ENCODE measurements at places on chromosomes 2 and 18.

DNA sequence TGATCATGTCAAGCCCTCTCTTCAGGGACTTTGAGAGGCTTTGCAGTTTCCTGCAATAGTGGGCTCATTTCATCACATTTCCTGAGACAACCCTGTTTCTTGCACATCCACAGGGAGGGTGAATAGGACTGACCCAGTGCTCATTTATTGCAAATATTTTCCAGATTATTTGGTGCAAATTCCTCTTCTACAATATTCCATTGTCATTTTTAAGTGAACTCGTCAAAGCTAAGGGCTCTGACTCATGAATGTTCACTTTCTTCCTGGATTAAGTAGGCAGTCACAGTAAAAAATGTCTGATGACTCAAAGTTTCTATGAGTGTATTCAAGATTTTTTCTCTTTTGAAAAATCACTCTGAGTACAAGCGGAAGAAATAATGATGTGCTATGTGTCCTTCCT lies 225.5 kb upstream of the GALNT5 start:
- peak; percentile 69 for DNase-seq

DNA sequence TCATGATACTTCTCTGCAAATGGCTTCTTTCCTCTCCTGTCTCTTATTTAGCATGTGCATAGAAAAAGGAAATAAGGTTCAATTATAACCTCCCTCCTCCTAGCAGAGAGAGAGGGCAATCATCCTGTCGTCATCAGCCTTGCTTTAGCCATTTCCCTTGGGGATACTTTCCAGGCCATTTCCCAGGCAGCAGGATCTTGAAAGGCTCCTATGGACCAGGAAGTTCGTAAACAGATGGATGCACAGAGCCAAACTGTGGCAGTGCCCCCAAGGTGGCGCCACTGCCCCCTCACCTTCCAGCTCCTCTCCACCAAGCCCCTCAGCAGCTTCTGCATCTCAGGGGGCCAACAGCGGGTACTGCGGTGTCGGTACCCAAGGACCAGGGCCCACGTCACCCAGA lies 157.4 kb downstream of the DTNA start:
- no peak for DNase-seq

DNA sequence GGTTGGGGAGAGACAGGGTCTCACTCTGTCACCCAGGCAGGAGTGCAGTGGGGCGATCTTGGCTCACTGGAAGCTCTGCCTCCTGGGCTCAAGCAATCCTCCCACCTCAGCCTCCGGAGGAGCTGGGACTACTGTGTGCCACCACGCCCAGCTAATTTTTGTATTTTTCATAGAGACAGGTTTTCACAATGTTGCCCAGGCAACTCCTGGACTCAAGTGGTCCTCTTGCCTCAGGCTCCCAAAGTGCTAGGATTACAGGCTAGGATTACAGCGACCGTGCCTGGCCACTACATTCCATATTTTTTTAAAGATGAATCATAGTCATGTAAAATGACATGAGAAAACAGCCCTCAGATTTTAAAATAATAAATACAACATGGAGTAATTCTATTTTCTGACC lies 32.3 kb downstream of the CWC22 start:
- DNase-seq = peak; percentile 57

GRCh38 chr2:129711816-129712675 lies 267.4 kb upstream of the RAB6C start:
- no peak for DNase-seq

DNA sequence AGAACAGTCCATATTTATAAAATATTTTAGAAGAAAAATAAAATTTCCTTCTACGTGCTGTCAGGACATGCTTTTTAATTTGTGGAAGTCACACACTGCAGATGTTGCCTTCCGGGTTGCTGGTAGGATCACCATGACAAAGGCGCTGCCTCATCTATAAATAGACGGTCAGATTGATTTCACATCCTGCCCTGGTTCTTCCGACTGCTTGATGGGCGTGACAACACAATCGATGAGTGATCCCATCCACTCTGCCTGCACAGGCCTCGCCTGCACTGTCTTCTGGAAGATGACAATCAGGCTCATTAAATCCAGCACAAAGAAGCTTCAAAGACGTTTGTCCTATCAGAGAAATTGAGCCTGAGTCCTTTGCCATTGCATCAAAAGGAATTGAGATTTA lies 318.9 kb upstream of the TRIB2 start:
- DNase-seq = no peak

DNA sequence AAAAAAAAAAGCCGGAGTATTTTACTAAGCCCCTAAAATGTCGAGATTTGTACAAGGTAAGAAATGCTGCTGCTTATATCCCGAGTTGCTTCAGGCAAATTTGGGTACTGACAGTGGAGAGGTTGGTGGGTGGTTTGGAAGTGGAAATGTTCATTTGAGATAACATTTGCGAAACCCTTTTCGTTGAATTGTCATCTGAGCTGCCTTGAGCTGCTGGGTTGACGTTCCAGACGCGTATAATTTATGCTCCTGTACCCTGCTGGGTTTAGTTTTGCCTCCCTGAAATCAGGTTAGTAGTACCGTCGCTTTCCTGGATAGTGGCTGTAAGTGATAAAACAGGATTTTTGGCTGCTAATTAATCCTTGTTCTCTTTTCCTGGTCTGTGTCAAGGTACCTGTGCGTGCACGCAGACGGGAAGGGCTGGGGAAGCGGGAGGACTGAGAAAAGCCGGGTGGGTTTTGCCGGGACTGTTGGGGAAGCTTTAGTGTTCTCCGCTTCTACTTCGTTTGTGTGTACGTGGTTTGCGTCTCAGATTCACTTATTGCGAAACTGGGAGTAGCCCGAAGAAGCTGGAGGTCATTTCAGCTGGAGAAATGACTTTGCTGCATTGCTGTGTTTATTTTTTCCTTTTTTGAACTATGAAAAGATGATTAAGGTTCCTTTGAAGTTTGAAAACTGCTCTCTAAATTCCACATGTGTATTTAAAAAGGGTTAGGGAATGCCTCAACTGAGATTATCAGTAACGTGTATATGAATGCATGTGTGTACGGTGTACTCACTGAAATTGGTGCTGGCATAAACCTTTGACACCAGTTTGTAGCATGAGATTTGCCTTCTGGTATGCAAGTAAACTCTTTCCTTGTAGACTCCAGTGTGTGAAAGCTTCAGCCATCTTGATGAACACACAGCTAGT lies 709 bp downstream of the UGP2 start:
- DNase-seq = peak; percentile 61

GRCh38 chr2:95058989-95059641 lies 33.6 kb downstream of the MAL start:
- DNase-seq = no peak
